ENCODE measurements at places on chromosomes 2 and 18.
A peak's percentile ranks its signal among the peaks of the same experiment; 100 is the strongest.

- no peak for DNase-seq
Observed at GRCh38 chr18:58194028-58194427, 150.0 kb downstream of the NEDD4L start.

DNA sequence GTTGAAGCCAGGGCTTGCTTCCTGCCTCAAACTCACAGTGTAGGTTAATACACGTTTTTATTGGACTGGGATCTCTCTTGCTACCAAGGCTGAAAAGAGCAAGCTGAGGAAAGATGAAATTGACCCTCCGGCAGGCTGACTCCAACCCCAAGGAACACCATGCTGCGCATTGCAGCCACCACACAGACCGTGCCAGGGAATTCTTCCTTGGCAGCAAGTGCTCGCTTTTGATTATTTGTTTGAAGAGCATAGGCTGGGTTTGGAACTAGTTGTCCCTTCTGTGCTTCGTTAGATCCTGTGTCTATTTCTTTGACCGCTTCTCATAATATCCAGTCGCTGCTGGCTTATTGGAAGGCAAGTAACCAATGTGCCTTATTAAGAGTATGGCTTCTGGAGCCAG is 34.4 kb upstream of the DARS1 start:
- no peak for DNase-seq

GRCh38 chr18:59729781-59730180 is 32.6 kb upstream of the CCBE1 start:
- DNase-seq, result peak; percentile 38

- no peak for DNase-seq
Observed at GRCh38 chr2:192265751-192266150, 71.0 kb upstream of the TMEFF2 start.

- DNase-seq, result peak; percentile 90
Observed at GRCh38 chr2:227509824-227510619, 38.1 kb downstream of the AGFG1 start.

- DNase-seq, result no peak
Observed at GRCh38 chr2:168008646-168009195, 238.7 kb downstream of the STK39 start.

DNA sequence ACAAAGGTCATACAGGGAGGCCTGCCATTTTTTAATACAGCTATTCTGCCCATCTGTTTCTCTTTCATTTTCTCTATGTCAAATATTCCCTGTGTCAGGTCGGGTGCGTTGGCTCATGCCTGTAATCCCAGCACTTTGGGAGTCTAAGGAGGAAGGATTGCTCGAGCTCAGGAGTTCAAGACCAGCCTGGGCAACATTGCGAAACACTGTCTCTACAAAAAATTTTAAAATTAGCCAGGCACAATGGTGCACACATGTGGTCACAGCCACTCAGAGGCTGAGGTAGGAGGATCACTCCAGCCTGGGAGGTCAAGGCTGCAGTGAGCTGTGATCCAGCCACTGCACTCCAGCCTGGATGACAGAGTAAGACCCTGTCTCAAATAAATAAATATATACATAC is 34.7 kb downstream of the TMEM37 start:
- DNase-seq, result no peak

- DNase-seq, result no peak
Observed at GRCh38 chr18:3092727-3093126, 79.8 kb upstream of the LPIN2 start.

DNA sequence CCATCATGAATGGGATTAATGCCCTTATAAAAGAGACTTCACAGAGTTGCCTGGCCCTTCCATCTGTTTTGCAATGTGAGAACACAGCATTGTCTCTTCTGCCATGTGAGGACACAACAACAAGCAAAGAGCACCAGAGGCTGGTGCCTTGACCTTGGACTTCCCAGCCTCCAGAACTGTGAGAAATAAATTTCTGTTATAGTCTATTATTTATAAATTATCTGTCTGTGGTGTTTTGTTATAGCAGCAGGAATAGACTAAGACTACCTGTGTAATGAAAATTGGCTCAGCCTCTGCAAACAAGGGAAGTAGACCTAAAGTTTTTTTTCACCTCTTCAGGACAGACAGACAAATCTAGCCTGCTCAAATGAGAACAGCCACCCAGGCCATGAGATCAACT is 19.3 kb upstream of the ZC3H15 start:
- DNase-seq, result no peak

- DNase-seq, result peak; percentile 61
Observed at GRCh38 chr2:207054521-207054920, 111.2 kb downstream of the KLF7 start.

DNA sequence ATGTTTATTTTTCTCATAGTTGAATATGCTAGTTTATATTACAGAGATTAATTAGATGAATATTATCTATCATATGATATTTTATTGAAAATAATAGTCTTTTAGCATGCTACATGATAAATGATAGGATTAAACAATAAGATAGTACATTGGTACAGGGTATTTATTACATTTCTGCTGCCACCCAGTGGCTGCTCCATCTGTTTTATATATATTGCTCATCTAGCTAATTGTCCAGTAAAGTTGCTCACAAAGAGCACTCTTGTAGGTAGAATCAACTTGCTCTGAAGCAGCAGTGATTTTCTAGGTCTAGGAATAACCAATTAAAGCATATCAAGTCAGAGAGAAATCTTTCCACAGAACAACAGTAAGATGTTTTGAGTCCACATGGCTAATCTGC is 183.3 kb downstream of the ASXL3 start:
- DNase-seq, result peak; percentile 12

GRCh38 chr18:31624892-31625640 is 33.4 kb downstream of the TTR start:
- DNase-seq, result no peak

- no peak for DNase-seq
Observed at GRCh38 chr18:42977982-42978637, 137.4 kb downstream of the RIT2 start.

DNA sequence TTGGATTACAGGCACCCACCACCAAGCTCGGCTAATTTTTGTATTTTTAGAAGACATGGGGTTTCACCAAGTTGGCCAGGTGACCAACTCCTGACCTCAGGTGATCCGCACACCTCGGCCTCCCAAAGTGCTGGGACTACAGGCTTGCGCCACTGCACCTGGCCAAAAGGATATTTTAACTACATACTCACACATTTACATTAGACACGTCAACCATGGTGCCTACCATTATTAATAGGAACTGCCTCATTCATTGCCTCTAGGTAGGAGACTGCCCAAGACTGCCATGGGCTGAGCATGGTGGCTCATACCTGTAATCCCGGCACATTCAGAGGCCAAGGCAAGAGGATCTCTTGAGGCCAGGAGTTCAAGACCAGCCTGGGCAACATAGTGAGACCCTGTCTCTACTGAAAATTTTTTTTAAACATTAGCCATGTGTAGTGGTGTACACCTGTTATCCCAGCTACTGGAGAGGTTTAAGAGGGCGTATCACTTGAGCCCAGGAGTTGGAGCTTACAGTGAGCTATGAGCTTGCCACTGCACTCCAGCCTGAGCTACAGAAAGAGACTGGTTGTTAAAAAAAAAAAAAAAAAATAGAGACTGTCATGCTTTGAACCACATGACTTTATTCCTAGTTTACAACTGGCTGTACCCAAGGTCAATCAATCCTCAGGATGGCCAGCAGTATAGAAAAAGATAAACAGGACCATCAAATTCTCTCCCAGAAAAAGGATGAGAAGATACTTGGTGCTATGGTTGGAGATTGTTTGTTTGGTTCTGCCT is 31.1 kb upstream of the EPC2 start:
- no peak for DNase-seq

GRCh38 chr2:62462211-62462610 is 43.8 kb downstream of the TMEM17 start:
- no peak for DNase-seq

GRCh38 chr18:77095391-77096371 is 36.9 kb downstream of the MBP start:
- DNase-seq, result no peak

DNA sequence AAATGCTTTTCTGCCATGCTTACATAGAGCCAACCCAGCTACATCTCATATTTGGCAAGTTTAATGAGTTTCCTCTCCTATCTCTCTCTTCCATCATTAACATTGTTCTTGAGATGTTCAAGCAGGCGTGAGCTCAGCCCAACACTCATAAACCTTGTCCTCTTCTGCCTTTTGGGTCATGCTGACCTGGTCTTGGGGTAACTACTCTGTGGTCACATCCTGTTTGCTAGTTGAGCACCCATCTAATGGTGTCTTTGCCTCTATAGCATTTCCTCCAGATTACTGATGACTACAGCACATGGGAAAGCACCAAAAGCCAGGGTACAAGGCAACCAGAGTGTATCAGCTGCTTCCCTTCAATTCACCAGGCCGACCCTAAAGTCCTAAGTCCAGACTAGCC is 366.9 kb upstream of the HNRNPA3 start:
- DNase-seq, result no peak

- DNase-seq, result peak; percentile 2
Observed at GRCh38 chr2:107597507-107597906, 229.2 kb upstream of the RGPD4 start.

- DNase-seq, result no peak
Observed at GRCh38 chr2:37658682-37659081, 12.8 kb downstream of the CDC42EP3 start.

DNA sequence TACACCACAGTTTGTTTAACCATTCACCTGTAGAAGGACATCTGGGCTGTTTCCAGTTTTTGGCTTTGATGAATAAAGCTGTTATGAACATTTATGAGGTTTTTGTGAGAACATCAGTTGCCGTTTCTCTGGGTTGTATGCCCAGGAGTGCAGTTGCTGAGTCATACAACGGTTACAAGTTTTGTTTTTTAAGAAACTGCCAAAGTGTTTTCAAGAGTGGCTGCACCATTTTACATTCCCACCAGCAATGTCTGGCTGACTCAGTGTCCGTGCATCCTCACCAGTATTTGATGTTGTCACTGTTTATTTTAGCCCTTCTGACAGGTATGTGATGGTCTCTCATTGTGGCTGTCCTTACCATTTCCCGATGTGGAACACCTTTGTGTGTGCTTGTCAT is 48.0 kb upstream of the GPR17 start:
- peak; percentile 31 for DNase-seq

DNA sequence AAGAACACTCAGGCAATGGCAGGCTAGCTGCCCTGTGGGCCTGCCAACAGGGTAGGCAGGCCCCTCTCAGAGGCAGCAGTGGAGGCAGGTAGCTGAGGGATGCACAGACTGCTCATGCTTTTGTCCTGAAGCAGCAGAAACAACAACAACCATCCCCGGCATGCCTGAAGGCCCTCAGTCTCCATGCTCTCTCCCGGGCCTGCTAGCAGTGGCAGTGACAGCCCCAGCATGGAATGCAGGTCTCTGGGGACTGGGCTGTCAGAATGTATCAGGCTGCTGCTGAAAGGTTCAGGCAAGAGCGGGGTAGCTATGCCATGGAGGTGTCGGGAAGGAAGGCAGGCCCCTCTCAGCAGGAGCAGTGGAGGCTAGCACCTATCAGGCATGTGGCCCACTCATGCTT is 209.8 kb downstream of the KCNJ3 start:
- no peak for DNase-seq

DNA sequence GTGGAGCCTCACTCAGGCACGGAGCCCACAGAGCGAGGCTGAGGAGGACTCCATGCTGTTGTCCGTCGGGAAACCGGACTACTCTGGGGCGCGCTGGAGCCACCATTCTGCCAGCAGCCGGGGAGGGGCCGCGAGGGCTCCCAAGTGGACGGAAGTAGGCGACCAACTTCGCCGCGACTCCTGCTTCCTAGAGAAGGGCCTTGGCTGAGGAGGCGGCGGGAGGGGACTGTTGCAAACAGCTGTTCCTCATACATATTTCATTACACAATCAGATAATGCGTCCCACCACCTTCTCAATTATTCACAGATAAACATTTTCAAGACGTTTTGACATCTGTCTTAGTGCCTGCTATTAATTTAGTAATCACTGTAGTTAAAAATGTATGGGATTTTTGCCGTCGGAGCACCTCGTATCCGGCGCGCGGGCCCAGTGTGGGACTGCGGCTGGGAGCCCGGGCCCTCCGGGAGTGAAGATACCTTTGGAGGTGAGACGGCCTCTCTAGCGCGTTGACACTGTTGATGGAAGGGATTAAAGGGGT is 11.7 kb upstream of the SIX3 start:
- no peak for DNase-seq

DNA sequence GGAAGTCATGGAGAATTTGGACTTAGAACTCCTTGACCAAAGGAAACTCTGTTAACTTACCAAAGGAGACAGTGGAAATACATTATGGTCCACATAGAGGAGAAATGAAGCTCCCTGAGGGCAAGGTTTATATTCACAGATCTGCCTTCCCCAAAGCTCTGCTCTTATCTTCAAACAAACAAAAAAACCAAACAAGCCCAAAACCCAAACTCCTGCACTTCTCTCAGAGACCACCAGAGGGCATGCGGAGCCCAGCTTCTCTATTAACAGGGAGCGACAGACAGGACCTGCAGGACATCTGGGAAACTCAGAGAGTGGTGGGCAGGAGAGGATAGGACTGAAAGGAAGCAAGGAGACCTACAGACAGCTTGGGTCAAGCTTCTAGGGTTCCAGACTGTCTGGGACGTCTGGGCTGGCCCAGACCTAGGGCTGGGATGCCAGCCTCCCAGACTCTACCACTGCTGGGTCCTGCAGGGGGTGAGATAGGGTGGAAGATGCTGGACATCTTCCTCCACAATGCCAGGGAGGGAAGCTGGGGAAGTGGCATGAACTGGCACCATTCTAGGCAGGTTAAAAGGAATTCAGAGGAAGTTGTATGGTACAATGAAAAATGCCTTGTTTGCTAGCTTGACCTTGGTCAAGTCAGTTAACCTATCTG is 4.0 kb upstream of the WNT10A start:
- peak; percentile 51 for DNase-seq

DNA sequence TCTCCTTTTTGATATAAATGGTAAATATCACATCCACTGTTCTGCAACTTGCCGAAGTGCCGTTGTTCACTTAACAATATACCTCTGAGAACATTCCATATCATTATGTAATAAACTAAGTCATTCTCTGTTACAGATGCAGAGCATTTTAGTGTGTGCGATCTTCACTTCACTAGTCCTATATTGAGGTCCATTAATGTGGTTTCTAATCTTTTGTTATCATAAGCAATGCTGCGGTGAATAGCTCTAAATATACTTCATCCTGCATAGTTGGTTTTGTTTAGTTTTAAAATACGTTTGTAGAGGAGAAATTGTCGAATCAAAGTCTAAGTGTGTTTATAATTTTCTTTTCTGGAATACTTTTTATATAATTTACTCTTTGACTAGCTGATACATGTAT is 280.3 kb upstream of the TRIB2 start:
- DNase-seq, result no peak

GRCh38 chr2:21250673-21251072 is 126.9 kb downstream of the TDRD15 start:
- no peak for DNase-seq

DNA sequence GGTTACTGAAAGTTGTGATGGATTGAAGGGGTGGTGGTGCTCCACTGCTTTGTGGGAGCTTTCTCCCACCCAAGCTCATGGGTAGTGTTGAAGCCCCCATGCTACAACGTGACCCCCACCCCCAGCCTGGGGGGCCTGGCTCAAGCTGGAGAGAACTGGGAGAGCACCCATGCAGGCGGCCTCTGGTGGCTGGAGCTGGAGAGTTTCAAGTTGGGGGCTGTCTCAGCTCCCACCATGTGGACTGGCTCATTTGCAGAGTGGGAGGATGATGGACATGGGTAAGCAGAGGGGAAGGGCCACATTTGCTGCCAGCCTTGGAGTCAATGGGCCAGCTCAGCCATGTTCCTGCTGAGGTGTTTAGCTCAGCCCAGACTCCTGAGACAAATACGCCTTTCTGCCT is 62.8 kb downstream of the INPP4A start:
- no peak for DNase-seq

GRCh38 chr2:110713513-110714362 is 18.6 kb upstream of the ACOXL start:
- peak; percentile 57 for DNase-seq

GRCh38 chr2:118265873-118266455 is 177.7 kb downstream of the INSIG2 start:
- DNase-seq, result no peak
